ENCODE measurements at places on chromosomes 3 and 15. TPM values are rescaled to one million over a fixed set of nuclear protein-coding genes. Genes with fewer than 3 reads are reported as not detected.

DNA sequence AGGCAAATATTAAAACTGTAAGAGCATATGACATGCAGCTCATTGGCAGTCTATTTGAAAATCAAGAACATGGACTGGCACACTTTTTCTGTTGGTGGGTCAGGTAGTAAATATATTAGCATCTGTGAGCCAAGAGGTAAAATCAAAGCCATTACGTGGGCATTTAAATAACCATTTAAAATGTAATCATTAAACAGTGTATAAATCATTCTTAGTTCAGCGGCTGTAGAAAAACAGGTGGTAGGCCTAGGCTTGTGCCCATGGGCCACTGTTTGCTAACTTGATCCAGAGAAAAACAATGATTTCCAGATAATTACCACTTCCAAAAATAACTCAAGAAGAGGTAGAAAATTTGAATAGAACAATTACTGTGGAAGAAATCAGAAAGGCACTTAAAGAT is 105.1 kb downstream of the CHST2 start:
- DNase-seq, result no peak

SGO1 gene
- 4.5 TPM for total RNA-seq

PPARG gene
- total RNA-seq, result 37.9 TPM

NECTIN3 gene
- total RNA-seq, result 88.6 TPM

All from hepatocyte (in vitro differentiated cells).